SJSA1 (cell line): ENCODE measurements at places on chromosomes 2 and 18. TPM values are rescaled to one million over a fixed set of nuclear protein-coding genes. Genes with fewer than 3 reads are reported as not detected.

- H3K36me3 ChIP-seq, result no peaks in the 10 kb centered on the region; the same call in 1 of the 2 replicates
- DNase-seq, result no peak
- H3K4me3 ChIP-seq, result no peak overlapping the region
- no peaks in the 10 kb centered on the region for H3K27me3 ChIP-seq
- peaks cover 20% of the 10 kb centered on the region for H3K4me1 ChIP-seq
Measured at GRCh38 chr2:227507963-227508362, 36.0 kb downstream of the AGFG1 start.

GRCh38 chr18:47772374-47773248 is 157.8 kb downstream of the SMAD2 start:
- H3K4me3 ChIP-seq, result no peak overlapping the region
- no peaks in the 10 kb centered on the region for H3K36me3 ChIP-seq
- H3K27me3 ChIP-seq, result peaks cover 5% of the 10 kb centered on the region
- H3K27ac ChIP-seq, result no peak overlapping the region
- no peaks in the 10 kb centered on the region for H3K4me1 ChIP-seq

- no peaks in the 10 kb centered on the region for H3K27me3 ChIP-seq
- no peaks in the 10 kb centered on the region for H3K36me3 ChIP-seq
- peak overlapping the region; percentile 39 for H3K4me3 ChIP-seq
- DNase-seq, result peak; percentile 49
- H3K4me1 ChIP-seq, result peaks cover 32% of the 10 kb centered on the region
Measured at GRCh38 chr2:96527286-96528005, 9.1 kb upstream of the ARID5A start.

DNA sequence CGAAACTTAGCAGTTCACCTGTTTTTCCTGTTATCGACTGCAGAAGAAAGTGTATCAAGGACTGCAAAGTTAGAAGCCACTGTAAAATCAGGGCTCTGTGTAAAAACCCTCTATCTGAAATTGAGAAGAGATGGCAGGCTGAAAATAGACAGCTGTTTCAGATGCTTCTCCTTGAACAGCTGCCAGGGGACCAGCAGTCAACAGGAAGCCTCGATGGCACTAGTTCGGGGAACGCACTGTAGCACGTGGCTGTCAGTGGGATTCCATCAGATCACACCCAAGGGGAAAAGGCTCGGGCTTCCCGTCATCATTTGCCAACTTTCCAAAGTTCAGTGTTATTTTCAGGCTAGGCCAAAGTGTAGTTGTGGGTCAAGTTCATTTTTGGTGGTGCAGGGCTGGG is 316.9 kb downstream of the TXNL1 start:
- no peaks in the 10 kb centered on the region for H3K36me3 ChIP-seq
- no peak for DNase-seq
- H3K4me3 ChIP-seq, result no peak overlapping the region
- no peaks in the 10 kb centered on the region for H3K4me1 ChIP-seq
- no peak overlapping the region for H3K27ac ChIP-seq
- H3K27me3 ChIP-seq, result no peaks in the 10 kb centered on the region

- H3K4me1 ChIP-seq, result no peaks in the 10 kb centered on the region
- H3K27me3 ChIP-seq, result 0 out of 2 replicates have a peak, but pooled peaks cover 5% of the 10 kb centered on the region
- no peak overlapping the region for H3K27ac ChIP-seq
- no peak for DNase-seq
- H3K4me3 ChIP-seq, result no peak overlapping the region
Measured at GRCh38 chr2:101357376-101357775, 29.9 kb downstream of the CREG2 start.

- no peak overlapping the region for H3K4me3 ChIP-seq
- H3K4me1 ChIP-seq, result peaks cover 28% of the 10 kb centered on the region
- no peak overlapping the region for H3K27ac ChIP-seq
- DNase-seq, result no peak
- H3K27me3 ChIP-seq, result no peaks in the 10 kb centered on the region
Measured at GRCh38 chr2:216188559-216188850, 79.4 kb downstream of the XRCC5 start.

DNA sequence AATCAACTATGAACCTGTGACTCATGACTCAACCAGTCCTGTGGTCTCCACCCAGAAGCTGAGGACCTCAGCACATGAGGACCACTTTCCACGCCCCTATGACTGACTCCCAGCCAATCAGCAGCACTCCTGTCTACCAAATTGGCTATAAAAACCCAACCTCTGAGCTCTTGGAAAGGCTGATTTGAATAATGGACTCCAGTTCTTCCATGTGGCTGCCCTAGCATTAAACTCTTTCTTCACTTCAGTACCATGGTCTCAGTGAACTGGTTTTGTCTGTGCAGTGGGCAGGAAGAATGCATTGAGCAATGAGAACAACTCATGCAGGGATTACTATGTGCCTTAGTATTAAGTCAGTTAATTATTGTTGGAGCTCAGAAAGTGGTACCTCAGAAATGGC is 78.3 kb downstream of the CMPK2 start:
- DNase-seq, result no peak
- no peak overlapping the region for H3K4me3 ChIP-seq

- no peak for DNase-seq
- H3K4me1 ChIP-seq, result peaks cover 10% of the 10 kb centered on the region
- no peaks in the 10 kb centered on the region for H3K27me3 ChIP-seq
- no peaks in the 10 kb centered on the region for H3K36me3 ChIP-seq
Measured at GRCh38 chr2:181170256-181170655, 189.9 kb downstream of the UBE2E3 start.

GRCh38 chr2:58497168-58497567 is 256.0 kb upstream of the FANCL start:
- H3K27me3 ChIP-seq, result no peaks in the 10 kb centered on the region
- no peaks in the 10 kb centered on the region for H3K4me1 ChIP-seq
- no peak overlapping the region for H3K27ac ChIP-seq
- no peak overlapping the region for H3K4me3 ChIP-seq

DNA sequence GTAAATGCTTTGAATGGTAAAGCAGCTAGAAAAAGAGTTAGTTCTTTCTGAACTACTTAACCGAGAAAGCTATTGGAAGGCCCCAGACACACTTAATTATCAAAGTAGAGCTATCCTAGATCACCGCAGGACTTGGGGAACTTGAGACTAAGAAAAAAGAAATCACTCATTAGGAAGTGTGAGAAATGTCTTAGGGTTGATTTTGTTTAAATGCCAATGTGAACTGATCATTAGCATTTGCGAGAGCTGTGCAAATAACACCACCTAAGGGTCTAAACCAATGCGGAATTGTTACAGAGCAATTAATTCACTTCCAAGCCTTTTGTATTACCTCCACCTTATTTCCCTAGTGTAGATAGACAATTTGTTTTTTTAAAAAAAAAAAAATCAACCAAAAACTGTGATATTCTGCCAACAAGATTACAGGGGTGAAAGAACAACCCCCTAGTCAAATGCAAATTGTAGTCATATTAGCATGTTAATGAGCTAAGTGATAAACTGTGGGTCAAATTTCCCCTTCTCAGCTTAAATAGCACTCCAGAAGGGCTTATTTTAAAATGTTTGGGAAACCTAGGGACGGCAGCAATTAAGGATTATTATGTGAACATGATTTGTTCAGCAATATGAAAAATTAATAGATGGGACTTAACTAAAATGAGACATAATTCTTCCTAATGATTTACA is 246.2 kb upstream of the STON1 start:
- no peaks in the 10 kb centered on the region for H3K27me3 ChIP-seq
- no peak for DNase-seq
- H3K4me1 ChIP-seq, result no peaks in the 10 kb centered on the region
- H3K27ac ChIP-seq, result no peak overlapping the region

- DNase-seq, result no peak
- no peak overlapping the region for H3K4me3 ChIP-seq
- H3K27ac ChIP-seq, result no peak overlapping the region
- H3K4me1 ChIP-seq, result no peaks in the 10 kb centered on the region
- no peaks in the 10 kb centered on the region for H3K36me3 ChIP-seq
Measured at GRCh38 chr2:38887347-38887746, 2.3 kb upstream of the ARHGEF33 start.

GRCh38 chr18:68983126-68983525 is 185.2 kb downstream of the CCDC102B start:
- H3K4me1 ChIP-seq, result no peaks in the 10 kb centered on the region
- H3K27ac ChIP-seq, result no peak overlapping the region
- no peak overlapping the region for H3K4me3 ChIP-seq

DNA sequence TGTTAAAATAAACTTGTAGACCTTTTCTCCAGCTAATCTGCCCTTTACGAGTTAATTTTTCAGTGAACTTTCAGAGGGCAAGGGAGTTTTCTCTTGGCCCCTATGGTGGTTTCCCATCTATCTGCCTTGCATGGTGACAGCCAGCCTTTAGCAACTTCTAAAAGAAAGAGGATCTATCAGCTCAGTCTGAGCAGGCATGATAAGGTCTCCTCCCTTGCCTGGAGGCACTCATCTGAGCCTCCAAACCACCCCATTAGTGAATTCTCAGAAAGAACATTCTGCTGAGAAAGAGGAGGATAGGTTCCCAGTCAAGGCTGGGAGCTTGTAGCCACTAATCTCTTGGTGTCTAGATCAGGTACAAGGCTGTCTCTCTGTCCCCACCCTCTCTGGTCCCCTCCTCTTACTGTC is 10.7 kb upstream of the GYPC start:
- no peaks in the 10 kb centered on the region for H3K27me3 ChIP-seq
- H3K27ac ChIP-seq, result no peak overlapping the region
- peak; percentile 8 for DNase-seq
- no peak overlapping the region for H3K4me3 ChIP-seq
- no peaks in the 10 kb centered on the region for H3K36me3 ChIP-seq

GRCh38 chr2:239809391-239809790 is 215.8 kb downstream of the NDUFA10 start:
- peak; percentile 31 for DNase-seq
- no peak overlapping the region for H3K27ac ChIP-seq
- H3K27me3 ChIP-seq, result peaks cover 5% of the 10 kb centered on the region
- no peaks in the 10 kb centered on the region for H3K36me3 ChIP-seq

DNA sequence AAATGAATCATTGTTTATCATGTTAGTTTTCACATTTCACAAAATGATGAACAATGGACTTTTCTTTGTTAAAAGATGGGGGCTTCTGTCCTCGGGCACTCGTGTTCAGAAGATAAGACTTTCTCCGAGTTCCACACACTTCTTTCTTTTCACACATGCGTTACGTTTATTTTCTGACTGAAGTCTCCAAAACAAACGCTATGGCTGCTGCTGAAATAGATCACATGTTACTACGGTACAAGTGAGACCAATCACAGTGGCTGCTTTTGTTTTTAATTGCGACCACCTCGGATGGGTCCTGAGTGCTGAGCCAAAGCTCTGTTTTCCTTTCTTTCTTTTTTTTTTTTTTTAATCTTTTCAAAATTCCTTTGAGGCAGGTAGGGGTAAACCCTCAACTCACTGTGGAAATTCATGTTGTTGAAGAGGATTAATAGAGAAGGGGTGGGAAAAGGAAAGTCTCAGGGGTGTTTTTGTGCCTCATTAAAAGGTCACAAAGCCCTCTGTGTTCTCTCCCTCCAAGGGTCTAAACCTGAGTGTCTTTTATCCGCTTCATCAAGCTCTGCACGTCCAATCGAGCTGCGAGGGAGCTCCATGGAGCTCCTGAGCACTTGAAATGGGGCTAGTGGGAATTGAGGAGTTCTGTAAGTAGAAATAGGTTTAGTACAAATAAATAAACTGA is 48.2 kb downstream of the ARL4C start:
- DNase-seq, result peak; percentile 34
- H3K27ac ChIP-seq, result peak overlapping the region; percentile 90
- H3K36me3 ChIP-seq, result no peaks in the 10 kb centered on the region; the same call in 1 of the 2 replicates
- peaks cover 64% of the 10 kb centered on the region for H3K4me1 ChIP-seq
- H3K27me3 ChIP-seq, result no peaks in the 10 kb centered on the region
- H3K4me3 ChIP-seq, result no peak overlapping the region

GRCh38 chr18:23442958-23443357 is 10.1 kb upstream of the RIOK3 start:
- DNase-seq, result no peak
- H3K36me3 ChIP-seq, result no peaks in the 10 kb centered on the region
- H3K27ac ChIP-seq, result no peak overlapping the region
- no peak overlapping the region for H3K4me3 ChIP-seq
- H3K27me3 ChIP-seq, result no peaks in the 10 kb centered on the region

GRCh38 chr2:217356781-217357180 is 496.9 kb upstream of the TNP1 start:
- peaks cover 61% of the 10 kb centered on the region for H3K4me1 ChIP-seq
- H3K36me3 ChIP-seq, result no peaks in the 10 kb centered on the region
- no peak overlapping the region for H3K4me3 ChIP-seq
- peak overlapping the region; percentile 58 for H3K27ac ChIP-seq
- H3K27me3 ChIP-seq, result no peaks in the 10 kb centered on the region
- DNase-seq, result peak; percentile 44

DNA sequence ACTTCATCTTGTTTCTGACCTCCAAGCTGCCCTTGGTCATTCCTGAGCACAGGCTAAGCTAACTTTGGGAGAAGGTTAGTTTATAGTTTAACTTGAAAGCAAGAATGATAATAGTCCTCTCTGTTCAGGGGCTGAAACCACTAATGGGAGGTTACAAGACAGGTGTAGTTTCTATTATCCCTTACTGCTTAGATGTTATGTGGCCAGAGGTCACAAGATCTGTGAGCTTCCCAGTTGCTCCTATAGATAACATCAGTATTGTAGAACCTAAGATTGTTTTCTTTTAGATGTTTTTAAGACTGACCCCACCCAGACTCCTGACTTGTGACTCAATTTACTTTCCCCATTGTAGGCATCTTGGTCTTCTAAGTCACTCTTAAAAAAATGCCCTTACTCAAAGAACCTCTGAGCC is 94.8 kb upstream of the LPIN2 start:
- H3K27me3 ChIP-seq, result no peaks in the 10 kb centered on the region
- DNase-seq, result no peak
- H3K4me1 ChIP-seq, result peaks cover 28% of the 10 kb centered on the region
- no peak overlapping the region for H3K27ac ChIP-seq
- no peak overlapping the region for H3K4me3 ChIP-seq
- no peaks in the 10 kb centered on the region for H3K36me3 ChIP-seq

GRCh38 chr2:207956771-207957170 is 68.6 kb downstream of the PLEKHM3 start:
- no peaks in the 10 kb centered on the region for H3K4me1 ChIP-seq
- H3K36me3 ChIP-seq, result no peaks in the 10 kb centered on the region
- no peak overlapping the region for H3K27ac ChIP-seq
- no peak for DNase-seq
- H3K4me3 ChIP-seq, result no peak overlapping the region

- no peak overlapping the region for H3K27ac ChIP-seq
- H3K27me3 ChIP-seq, result no peaks in the 10 kb centered on the region
- no peaks in the 10 kb centered on the region for H3K4me1 ChIP-seq
- H3K4me3 ChIP-seq, result no peak overlapping the region
- no peak for DNase-seq
- no peaks in the 10 kb centered on the region for H3K36me3 ChIP-seq
Measured at GRCh38 chr2:6654279-6654678, 211.4 kb downstream of the CMPK2 start.

Gene REG3A
- total RNA-seq, result not detected in 2 replicates

Gene IL36A
- total RNA-seq, result not detected in 2 replicates

Gene CLEC4F
- not detected in 2 replicates for total RNA-seq

Gene SERPINB13
- not detected in 2 replicates for total RNA-seq

Gene ZSWIM2
- total RNA-seq, result not detected in 2 replicates

Gene PROKR1
- 0.03 TPM in 1 of 2 replicates, not detected in the other for total RNA-seq

Gene PAX8
- not detected in 2 replicates for total RNA-seq

Gene GREB1
- not detected in 2 replicates for total RNA-seq

Gene TUBB8B
- total RNA-seq, result 1.1 and 3.9 TPM in 2 replicates

Gene SCN1A
- not detected in 2 replicates for total RNA-seq

Gene ACTR3
- total RNA-seq, result 698 and 739 TPM in 2 replicates

Gene REG1B
- not detected in 2 replicates for total RNA-seq

Gene OXER1
- total RNA-seq, result not detected in 2 replicates

Gene GPR45
- total RNA-seq, result 0.16 and 0.29 TPM in 2 replicates
